ENCODE measurements at places on chromosomes 12 and 14. TPM values are rescaled to one million over a fixed set of nuclear protein-coding genes. Genes with fewer than 3 reads are reported as not detected.

Gene SERPINA10
- not detected for total RNA-seq

Gene PLEKHH1
- 1.1 TPM for total RNA-seq

Gene TECPR2
- 13.8 TPM for total RNA-seq

Gene MYO1H
- not detected for total RNA-seq

Gene DEGS2
- under 0.01 TPM for total RNA-seq

Gene KRT2
- total RNA-seq = not detected

Gene DHRS7
- 46.9 TPM for total RNA-seq

Gene SMIM10L1
- 9.7 TPM for total RNA-seq

Gene GLT1D1
- not detected for total RNA-seq

Gene KLC1
- total RNA-seq = 299 TPM

Gene TMED10
- total RNA-seq = 382 TPM

Gene SLC38A4
- 0.07 TPM for total RNA-seq

Gene SLC10A1
- not detected for total RNA-seq

Gene HCAR3
- not detected for total RNA-seq

Gene DTX3
- 4.1 TPM for total RNA-seq

Gene DHRS2
- 1.5 TPM for total RNA-seq

Gene IL25
- not detected for total RNA-seq

Gene HSPA2
- total RNA-seq = 3.8 TPM

Gene CLEC6A
- not detected for total RNA-seq

Gene LRTM2
- total RNA-seq = not detected

Gene RNFT2
- total RNA-seq = 6.0 TPM

Gene HOXC13
- not detected for total RNA-seq

Gene GNB3
- total RNA-seq = 3.1 TPM

Gene SLCO1A2
- under 0.01 TPM for total RNA-seq

Gene C12orf54
- total RNA-seq = not detected

Gene TAS2R7
- 0.14 TPM for total RNA-seq

Gene GSKIP
- 56.3 TPM for total RNA-seq

Gene CCDC198
- not detected for total RNA-seq

Gene ADAMTS20
- total RNA-seq = not detected

Gene RPS6KL1
- 12.5 TPM for total RNA-seq

Gene SYCP3
- total RNA-seq = 0.07 TPM

Gene NUDT4
- 278 TPM for total RNA-seq

Gene CNOT2
- 201 TPM for total RNA-seq

Gene SMIM41
- not detected for total RNA-seq

Gene PRIMA1
- total RNA-seq = not detected

Gene UBR7
- 38.0 TPM for total RNA-seq

Gene MGP
- 76.1 TPM for total RNA-seq

Gene ADCY4
- total RNA-seq = 34.2 TPM

Gene GAS2L3
- 58.5 TPM for total RNA-seq

Gene NPAS3
- 0.13 TPM for total RNA-seq

Gene AKAP6
- 0.43 TPM for total RNA-seq

Gene SRRM4
- not detected for total RNA-seq

Measured in thoracic aorta endothelial cell (primary cell).